Fibroblast of skin of back (primary cell): ENCODE measurements at places on chromosomes 6 and 20.

- no peak for DNase-seq
Observed at GRCh38 chr6:75393806-75394205, 99.8 kb downstream of the FILIP1 start.

- DNase-seq, result no peak
Observed at GRCh38 chr20:46709055-46709458, 392 bp upstream of the SLC2A10 start.

DNA sequence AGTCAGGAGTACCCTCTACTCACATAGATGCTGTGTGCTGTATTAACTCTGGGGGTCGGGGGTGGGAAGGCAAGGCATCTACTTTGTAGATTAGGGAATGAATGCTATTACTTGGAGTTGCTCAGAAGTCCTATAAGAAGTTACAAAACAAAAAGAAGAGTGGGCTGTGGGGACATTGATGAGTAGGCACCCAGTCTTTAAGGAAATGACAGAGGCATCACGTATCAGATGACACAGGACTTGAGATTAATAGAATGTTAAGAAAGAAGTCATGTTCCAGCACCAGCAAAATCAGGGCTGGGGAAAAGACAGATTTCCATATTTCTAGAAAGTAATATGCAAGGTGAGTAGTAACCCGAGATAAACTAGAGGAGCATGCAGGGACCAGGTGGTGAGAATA, 19.0 kb upstream of the STXBP5 start:
- no peak for DNase-seq

- no peak for DNase-seq
Observed at GRCh38 chr20:40698281-40698680, 9.2 kb upstream of the MAFB start.

DNA sequence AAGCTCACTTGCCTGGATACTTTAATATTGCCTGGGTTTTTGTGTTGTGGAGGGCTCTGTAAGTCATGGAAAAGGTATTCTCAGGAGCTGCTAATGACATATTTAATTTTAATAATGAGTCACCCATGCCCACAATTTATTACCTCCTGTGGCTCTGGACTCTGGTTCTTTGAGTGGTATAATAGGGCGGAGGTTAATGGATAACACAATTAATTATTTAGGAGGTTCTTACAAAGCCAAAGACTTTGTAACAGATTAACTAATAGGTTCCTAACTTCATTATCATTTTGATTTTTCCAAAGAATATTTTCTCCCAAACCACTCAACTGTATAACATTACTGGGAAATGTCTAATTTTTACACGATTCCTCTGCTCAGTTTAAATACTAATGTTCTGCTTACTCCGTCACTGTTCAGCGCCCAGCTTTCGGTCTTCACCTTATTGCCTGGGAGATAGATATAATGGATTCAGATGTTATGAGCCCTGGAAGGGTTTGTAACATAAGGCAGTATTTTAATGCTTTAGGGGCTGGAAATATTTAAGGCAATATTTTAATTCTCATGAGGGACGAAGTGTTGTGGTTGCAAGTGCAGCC, 29.4 kb downstream of the PHACTR3 start:
- DNase-seq, result no peak

DNA sequence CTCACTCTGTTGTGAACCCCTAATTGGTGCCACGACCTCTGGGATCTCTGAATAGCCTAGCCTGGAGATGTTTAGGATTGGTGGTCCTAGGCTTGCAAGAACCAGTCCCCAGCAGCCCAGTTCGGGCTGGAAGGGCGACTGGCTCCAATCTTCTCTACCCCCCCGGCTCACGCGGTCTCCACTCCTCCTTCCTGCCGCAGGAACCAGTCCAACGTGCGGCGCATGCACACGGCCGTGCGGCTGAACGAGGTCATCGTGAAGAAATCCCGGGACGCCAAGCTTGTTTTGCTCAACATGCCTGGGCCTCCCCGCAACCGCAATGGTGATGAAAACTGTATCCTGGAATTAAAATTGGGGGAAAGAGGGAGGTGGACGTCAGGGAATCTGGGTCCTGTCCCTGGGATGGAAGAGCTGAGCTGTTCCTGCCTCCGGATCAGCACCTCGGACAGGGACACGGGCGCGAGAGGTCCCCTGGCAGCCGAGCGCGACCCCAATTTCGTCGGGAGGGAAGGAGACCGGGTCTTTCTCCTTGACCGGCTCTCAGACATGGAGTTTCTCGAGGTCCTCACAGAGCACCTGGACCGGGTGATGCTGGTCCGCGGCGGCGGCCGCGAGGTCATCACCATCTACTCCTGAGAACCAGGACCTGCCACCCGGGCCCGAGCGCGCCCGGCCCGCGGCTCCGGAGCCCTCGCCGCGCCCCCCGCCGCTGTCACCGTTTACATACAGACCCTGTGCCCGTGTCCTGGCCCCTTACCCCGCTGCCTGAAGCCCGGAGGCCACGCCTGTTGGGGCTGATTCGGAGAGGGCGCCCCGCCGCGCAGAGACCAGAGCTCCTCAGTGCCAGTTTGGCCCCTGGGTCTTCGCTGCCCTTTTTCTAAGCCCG, 28.2 kb downstream of the SLC12A5 start:
- peak; percentile 56 for DNase-seq

DNA sequence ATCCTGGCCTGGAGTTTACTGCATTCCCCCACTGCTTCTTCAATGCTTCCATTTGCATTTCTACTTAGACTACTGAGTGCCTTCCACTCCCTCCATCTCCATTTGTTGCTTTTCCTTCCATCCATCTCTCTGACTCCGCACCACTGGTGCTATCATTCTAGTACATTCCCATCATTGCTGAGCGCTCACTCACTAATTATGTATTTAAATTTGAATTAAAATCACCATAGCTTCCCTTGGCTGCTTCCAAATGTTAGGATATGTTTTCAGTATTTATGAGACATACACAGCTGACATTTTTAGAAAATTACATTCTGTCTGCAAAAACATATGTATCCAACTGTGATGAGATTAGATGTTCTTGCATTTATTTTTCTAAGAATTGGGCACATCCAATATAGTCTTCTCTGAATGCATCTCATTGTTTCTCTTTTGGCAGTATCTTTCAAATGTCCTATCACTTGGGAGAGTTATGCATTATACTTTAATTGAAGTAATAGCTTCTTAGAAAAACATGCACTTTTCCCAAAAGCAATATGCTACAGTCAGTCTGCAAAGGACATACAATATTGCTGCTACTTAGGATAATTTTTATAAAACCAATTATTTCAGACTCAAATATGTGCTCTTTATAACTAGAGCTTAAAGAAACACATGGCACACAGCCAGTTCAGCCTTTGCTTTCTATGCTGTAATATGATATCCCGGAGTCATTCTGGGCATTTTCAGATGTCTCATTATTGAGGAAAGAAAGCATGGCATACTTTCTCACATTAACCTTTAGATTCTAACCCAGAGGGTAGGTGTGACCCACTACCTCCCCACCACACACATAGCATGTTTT, 12.1 kb upstream of the COL21A1 start:
- peak; percentile 76 for DNase-seq

GRCh38 chr20:1392443-1392692, 486 bp downstream of the FKBP1A start:
- no peak for DNase-seq

- peak; percentile 36 for DNase-seq
Observed at GRCh38 chr6:164927288-164928056, 381.9 kb downstream of the C6orf118 start.

- no peak for DNase-seq
Observed at GRCh38 chr6:20313960-20314530, 87.6 kb upstream of the E2F3 start.

- peak; percentile 93 for DNase-seq
Observed at GRCh38 chr6:32190054-32190851, at the start of gene PBX2. Gene PBX2, minus strand, starts transcription at chr6:32190202. Its CDS starts 287 bp downstream, at chr6:32189915.

DNA sequence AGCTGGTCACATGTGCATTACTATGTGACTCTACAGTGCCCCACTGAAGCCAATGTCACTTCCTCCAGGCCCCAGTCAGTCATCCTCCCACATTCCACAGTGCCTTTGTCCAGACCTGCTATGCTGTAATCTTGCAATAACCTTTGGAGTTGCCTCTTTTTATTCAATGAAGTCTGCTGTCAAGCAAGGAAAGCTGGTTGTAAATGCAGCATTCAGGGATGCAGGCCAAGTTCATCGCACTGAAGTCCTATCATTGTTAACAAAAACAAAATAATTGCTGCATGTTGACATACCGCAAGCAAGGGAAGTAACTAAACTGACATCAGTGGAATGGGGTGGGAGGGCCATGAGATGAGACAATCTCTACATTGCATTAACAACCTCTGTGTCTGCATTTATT, 131.2 kb upstream of the CDYL start:
- no peak for DNase-seq

GRCh38 chr20:20860078-20860806, 147.8 kb upstream of the RALGAPA2 start:
- peak; percentile 83 for DNase-seq

DNA sequence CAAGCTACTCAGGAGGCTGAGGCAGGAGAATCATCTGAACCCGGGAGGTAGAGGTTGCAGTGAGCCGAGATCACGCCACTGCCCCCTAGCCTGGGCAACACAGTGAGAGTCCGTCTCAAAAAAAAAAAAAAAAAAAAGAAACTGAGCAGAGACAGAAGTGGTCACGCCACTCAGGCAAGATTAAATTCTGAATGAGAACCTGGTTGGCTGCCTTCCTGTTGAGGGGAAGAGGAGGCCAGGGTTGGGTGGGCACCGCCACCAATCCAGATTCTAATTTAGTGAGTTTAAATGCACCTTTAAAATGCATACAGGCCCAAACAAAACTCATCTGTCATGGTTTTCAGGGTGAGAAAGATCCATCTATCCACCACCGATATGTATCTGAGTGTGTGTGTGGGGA, 23.7 kb upstream of the CCDC167 start:
- no peak for DNase-seq
